Naive thymus-derived CD4-positive, alpha-beta T cell (primary cell): ENCODE measurements at places on chromosomes 3 and 15.

DNA sequence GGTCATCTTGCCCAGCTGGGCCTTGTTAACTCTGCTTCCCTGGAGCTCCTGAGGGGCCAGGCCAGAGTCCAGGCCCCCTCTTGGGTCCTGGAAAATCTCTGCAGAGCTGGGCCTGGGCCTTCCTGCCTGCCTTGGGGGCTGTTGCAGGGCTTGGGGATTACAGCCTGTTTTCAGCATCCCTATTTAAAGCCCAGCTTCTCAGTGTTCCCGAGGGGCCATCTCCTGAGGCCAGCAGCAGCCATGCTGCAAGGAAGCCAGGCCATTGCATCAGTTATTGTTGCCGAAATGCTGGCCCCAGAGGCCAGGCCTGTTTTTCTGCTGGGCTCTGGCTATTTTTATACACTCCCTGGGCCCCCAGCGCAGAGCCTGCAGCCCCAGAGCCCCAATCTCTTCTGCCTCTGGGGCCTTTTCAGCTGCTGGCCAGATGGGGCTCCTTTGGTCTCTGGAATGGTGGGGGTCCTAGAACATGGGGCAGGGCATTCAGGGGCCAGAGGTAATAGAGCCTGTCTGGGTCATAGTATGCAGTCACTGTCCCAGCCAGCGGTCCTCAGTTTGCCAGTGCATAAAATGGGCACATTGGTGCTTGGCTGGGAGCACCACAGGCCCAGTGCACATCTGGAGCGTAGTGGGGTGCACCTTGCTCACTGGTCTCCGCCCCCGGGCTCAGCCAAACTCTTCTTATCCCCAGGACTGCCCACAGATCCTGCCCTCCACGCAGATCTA, 28.5 kb downstream of the PLXNA1 start:
- no peak for DNase-seq

DNA sequence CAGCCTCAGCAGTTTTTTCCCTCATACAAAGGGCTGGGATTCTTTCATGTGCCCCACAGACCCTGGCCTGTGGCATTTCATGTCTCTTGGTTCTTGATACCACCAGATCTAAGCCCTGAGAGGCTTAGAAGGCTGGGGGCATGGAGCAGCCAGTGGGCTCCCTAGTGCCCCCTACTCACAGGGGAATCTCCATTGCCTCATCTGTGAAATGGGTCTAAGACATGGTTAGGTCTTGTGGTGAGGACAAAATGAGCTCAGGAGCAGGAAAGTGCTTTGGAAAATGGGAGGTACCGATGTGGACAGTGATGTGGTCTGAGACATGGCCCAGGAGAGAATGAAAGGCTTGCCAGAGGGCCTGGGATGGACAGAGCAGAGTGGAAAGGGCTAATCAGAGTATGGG, 94.3 kb downstream of the SMAD6 start:
- DNase-seq = no peak

GRCh38 chr3:101720851-101721840, 3.3 kb upstream of the CEP97 start:
- DNase-seq = peak; percentile 27

DNA sequence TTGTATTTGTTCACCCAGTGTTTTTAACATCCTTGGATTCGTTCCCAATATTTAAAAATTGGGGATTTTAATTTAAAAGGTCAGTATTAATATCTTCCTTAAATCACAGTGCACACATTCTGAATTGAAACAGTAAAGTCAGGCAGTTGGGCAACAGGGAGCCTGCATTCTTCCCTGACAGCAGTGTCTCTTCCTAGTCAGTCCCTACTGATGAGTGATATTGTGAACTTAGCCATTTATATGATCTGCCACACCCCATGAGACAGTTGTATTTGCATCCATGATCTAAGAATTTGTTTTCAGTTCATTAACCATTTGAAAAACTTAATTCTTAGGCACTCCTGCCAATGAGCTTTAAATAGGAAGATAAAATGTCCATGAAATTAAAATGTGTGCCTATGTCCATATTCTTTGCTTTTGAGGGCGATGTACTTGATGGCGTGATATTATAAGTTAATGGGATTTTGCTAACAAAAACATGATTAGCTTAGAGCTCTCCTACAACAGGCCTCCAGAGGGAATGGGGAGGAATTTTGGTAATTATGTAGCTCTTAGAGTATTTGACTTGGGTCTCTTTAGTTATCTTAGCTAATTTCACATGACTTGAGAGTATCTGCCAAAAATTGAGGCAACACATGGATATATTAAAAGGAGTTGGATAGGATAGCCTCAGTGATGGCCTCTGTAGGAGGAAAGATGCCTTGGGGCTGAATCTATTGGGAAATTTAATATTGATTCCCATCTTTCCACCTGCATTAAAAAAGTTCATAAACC, 219.3 kb downstream of the PTPRG start:
- DNase-seq = no peak

- no peak for DNase-seq
Observed at GRCh38 chr3:46898321-46899150, 21.0 kb downstream of the PTH1R start.

- DNase-seq = no peak
Observed at GRCh38 chr3:42067326-42067725, 23.8 kb upstream of the TRAK1 start.

DNA sequence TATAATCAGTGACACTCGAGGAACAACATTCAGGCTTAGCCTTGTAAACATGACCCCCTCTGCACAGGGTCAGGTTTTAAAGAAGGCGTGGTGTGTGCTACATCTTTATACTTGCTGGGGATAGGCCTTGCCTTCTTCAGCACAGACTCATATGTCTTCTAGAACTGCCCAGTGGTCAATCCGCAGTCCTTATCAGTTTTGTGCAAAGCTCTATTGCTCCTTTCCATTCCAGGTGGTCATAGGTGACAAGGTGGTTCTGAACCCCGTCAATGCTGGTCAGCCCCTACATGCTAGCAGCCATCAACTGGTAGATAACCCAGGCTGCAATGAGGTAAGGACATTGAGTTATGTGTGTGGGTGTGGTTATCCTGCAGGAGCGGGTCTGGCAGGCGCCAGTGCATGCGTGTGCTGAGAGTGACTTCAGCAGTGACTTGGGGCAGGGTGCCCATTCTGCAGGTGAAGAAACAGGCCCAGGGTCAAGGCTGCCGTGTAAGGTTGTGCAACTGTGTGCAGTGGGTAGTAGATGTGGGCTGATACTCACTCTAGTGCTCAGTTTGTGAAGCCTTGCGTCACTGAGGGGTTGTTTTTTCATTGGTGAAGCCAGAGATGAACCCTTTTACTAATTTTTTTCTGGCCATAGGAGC, 150.9 kb downstream of the ITPR1 start:
- no peak for DNase-seq

GRCh38 chr15:68339481-68339880, 61.9 kb downstream of the FEM1B start:
- no peak for DNase-seq

- DNase-seq = no peak
Observed at GRCh38 chr3:133895208-133896001, at the start of gene RAB6B. Gene RAB6B, minus strand, starts transcription at chr3:133895882. Its CDS starts 416 bp downstream, at chr3:133895466.

DNA sequence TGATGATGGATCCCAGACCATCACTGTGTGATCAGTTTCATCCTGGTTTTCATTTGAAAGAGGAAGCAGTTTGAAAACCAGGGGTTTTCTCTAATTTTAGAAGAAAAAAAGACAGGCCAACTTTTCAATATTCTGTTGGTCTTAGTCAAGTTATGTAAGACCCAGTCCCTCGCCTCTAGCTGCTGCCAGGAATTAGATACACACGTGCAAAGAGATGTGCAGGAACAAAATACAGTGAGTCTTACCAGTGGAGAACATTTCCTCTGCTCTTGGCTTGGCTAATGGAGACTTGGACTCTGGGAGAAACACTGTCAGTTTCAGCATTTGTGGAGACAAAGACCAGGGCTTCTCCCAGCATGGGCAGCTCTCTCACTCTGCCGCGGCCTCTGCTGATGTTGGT, 214.9 kb upstream of the C2CD4B start:
- DNase-seq = no peak

DNA sequence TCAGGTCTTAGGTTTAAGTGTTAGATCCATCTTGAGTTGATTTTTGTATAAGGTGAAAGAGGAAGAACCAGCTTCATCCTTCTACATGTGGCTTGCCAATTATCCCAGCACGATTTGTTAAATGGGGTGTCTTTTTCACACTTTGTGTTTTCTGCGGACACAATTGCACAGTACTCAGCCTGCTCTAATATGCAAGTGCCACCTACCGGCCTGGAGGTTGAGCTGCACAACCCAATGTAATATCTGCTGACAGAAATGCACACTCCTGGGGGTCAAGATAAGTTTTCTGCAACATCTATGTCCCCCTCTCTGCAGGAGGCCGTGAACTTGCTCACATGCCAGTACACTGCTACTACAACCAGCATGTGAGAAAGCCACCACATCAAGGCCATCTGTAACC, 791.9 kb upstream of the ROBO1 start:
- DNase-seq = no peak

- DNase-seq = no peak
Observed at GRCh38 chr15:95134431-95135110, 903.2 kb downstream of the MCTP2 start.

DNA sequence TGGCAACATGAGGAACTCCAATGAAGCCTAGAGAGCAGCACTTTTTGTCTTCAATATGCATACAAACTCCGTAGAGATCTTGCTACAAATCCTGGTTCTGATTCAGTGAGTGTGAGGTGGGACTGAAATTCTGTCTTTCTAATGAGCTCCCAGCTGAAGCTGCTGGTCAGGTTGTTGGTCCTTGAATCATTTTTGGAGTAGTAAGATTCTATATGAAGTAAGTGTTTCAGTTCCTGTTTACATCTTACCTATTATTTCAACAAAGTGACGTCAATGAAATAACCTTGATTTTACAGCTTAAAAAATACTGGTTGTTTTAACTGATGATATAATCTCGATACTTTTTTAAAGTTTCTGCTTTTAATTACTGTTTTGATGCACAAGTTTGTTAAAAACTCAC, 33.9 kb downstream of the SHQ1 start:
- DNase-seq = no peak

GRCh38 chr15:51499379-51499976, 123.1 kb downstream of the DMXL2 start:
- DNase-seq = no peak

GRCh38 chr3:25592510-25592968, 72.2 kb downstream of the TOP2B start:
- no peak for DNase-seq

GRCh38 chr15:77035999-77036471, 34.9 kb downstream of the TSPAN3 start:
- no peak for DNase-seq

GRCh38 chr15:82894971-82895520, 57.5 kb downstream of the HOMER2 start:
- DNase-seq = no peak

DNA sequence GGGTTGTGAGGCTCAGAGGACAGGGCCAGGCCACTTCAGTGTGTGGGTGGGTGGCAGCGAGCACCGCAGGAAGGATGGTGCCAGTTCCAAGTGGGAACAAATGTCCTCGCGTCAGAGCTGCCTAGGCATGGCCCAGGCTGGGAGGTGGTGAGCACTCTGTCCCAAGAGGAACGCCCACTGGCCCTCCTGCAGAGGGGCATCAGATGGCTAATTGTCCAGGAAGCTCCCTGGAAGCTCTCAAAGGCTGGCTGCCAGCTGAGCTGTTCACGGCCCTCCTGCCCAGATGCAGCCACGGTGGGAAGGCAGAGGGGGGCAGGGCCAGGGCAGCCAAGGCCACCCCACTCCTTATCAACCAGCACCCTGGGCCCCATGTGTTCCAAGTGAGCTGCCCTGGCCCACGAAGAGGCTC, 55.2 kb downstream of the IQSEC1 start:
- DNase-seq = no peak

- DNase-seq = no peak
Observed at GRCh38 chr15:52463638-52464037, 65.0 kb downstream of the MYO5A start.

GRCh38 chr3:194640829-194641228, 7.6 kb upstream of the TMEM44 start:
- DNase-seq = peak; percentile 43

- no peak for DNase-seq
Observed at GRCh38 chr15:90818251-90819210, 49.9 kb upstream of the FURIN start.

DNA sequence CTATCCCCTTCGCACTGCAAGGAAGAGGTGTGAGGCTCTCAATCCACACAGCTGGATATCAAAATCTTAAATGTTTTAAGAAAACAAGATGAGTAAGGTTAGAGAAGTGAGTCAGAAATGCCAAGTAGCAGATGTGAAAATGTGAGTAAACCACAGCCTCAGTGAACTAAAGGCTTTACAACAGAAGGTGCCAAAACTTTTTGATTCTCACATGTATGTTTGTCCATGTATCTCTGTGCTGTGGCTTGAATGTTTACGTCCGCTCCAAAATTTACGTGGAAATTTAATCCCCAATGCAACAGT, 126.8 kb upstream of the PFN2 start:
- DNase-seq = no peak

DNA sequence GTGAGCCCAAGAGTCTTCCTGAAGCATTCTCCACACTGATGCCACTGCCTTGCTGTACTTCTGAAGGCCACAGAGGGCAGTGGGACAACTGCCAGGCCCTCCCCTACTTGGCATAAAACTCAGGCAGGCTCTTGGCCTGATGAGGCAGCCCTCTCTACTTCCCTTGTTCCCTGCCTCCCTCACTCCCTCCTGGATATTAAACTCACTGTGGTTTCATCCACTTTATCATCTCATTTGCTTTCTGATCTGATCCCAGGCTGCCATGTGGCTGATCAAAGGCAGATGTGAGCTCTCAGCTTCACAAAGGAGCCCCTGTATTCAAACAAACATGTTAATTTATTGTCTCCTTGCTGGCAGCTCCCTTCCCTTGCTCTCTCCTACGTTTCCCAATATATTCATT, 533.5 kb downstream of the IGSF11 start:
- no peak for DNase-seq

DNA sequence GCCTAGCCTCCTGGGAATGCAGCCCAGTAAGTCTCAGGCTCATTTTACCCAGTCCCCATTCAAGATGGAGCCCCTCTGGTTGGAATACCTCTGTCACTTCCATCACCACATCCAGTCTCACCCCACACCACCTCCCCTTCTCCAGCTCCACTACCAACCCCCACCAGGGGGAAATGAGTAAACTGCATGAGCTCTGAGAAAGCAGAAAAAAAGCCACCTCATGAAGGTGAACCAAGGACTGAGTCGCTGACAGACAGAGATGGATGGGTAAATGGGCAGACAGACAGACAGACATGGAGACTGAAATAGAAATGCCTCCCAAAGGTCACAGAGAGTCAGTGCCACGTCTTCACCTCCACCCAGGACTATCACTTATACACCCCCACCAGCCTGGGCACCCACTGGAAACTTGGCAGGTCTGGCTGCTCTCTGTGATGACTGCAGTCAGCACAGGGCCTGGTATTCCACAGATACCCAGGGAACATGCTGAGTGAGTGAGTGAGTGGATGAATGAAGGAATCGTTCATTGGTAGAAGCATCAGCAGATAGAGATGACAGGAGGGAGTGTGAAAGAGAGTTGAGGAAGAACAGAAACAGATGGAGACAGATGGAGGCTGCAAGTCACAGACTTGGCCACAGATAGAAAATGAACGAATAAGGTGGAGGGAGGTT, 4.9 kb upstream of the LOXL1 start:
- no peak for DNase-seq

- no peak for DNase-seq
Observed at GRCh38 chr3:120274739-120275167, 10.3 kb downstream of the GPR156 start.
